ENCODE measurements at places on chromosomes 4 and X. TPM values are rescaled to one million over a fixed set of nuclear protein-coding genes. Genes with fewer than 3 reads are reported as not detected.

- DNase-seq = no peak
These were observed 93.9 kb upstream of the C1QTNF7 start for GRCh38 chr4:15333692-15334633.

DNA sequence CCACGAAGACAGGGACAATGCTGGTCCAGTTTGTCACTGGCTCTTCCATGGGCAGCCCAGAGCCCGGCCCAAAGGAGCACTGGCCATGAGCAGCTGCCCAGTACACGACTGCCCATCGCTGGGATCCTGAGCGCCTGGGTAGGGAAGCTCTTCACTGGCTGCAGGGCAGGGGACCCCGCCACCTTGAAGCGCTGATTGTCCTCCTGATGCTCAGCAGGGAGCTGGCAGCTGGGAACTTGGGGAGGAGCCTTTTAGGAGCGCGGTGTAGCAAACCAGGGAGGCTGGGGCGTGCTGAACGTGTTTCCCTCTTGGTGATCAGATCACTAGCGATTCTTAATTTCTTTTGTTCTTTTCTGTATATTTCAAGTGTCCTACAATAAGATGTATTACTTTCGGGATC, 1.8 kb downstream of the L1CAM start:
- DNase-seq = no peak

GRCh38 chr4:38958453-38959190, 73.6 kb downstream of the TMEM156 start:
- no peak for DNase-seq

DNA sequence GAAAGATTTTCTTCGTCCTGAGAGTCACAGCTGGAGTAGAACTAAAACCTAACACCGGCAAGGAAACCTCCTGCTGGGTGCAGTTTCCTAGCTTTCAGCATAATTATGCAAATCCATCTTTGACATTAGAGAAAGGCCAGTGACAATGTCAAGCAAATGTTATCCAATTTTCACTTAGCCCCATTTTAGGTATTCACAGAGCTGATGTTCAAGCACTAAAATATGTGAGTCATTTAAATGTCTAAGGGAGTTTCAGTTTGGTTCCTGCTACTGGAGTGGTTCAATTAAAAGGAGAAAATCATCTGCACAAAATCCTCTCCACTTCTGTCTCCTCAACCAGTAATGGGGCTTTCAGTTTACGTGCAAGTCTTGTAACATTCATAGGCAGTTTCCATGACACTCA, 37.1 kb upstream of the AMOT start:
- DNase-seq = no peak

- peak; percentile 14 for DNase-seq
These were observed 112.7 kb downstream of the FAM53A start for GRCh38 chr4:1571165-1572009.

- no peak for DNase-seq
These were observed 18.3 kb downstream of the BLOC1S4 start for GRCh38 chr4:6734165-6734786.

- DNase-seq = no peak
These were observed 15.2 kb downstream of the USP11 start for GRCh38 chrX:47247999-47248320.

GRCh38 chr4:52576961-52577623, 82.0 kb downstream of the USP46 start:
- DNase-seq = no peak

DNA sequence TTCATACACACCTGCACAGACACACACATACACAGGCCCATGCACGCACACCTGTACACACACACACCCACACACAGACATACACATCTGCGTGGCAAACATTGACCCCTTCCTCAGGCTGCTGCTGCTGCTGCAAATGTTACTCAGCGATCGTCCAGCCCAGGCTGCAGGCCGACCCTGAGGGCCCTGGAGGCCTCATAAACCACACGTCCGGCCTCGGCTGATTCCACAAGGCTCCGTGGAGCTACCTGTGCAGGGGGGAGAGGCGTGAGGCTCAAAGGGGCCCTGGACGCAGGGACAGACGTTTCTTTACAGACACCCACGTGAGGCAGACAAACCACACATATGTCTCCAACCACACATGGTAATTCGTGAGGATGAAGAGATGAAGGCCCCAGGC, 53.9 kb upstream of the PPP2R3B start:
- no peak for DNase-seq

DNA sequence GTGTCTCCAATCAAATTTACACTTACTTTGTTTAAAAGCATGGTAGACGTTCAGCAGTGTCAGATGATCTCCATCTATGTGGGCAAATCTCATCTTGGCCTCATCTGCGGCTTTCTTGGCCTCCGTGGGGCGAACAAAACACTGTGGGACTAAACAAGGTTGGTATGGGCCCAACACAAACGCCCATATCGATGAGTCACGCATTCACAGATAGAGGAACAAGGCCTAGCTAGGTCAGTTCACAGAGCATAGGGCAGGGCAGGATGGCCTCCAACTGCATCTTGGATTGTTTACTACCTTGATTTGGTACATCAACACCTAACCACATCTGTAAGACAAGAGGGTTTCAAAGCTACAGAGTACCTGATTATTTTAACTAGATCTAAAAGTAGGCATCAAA, 47.3 kb downstream of the DHX15 start:
- no peak for DNase-seq

DNA sequence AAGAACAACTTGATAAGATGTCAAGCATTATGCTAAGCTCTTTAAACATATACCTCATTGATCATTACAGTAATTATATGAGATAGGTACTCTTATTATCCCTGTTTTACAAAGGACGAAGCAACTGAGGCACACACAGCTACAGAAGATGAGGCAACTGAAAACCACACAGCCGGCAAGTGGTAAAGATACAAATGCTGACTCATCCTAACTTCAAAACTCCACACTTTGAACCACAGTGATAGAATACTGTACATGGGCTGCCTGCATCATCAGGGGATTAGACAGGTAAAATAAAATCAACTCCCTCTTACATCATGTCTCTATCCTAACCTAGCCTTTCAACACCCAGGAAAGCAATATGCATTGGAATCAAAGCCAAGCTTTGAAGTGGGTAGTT, 47.8 kb downstream of the LHFPL1 start:
- DNase-seq = no peak

- no peak for DNase-seq
These were observed 3.2 kb upstream of the AREG start for GRCh38 chr4:74441744-74442143.

GRCh38 chrX:590693-591404, 39.7 kb upstream of the SHOX start:
- DNase-seq = no peak

GRCh38 chr4:36285784-36286480, 4.5 kb downstream of the DTHD1 start:
- no peak for DNase-seq

DNA sequence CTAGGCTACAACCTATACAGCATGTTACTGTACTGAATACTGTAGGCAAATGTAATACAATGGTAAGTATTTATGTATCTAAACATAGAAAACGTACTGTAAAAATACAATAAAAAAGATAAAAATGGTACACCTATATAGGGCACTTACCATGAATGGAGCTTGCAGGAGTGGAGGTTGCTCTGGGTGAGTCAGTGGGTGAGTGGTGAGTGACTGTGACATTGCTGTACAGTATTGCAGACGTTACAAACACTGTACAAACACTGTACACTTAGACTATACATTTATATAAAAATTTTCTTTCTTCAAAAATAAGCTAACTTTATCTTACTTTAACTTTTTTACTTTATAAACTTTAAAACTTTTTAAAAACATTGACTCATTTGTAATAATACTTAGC, 190.3 kb upstream of the NR3C2 start:
- DNase-seq = no peak

DNA sequence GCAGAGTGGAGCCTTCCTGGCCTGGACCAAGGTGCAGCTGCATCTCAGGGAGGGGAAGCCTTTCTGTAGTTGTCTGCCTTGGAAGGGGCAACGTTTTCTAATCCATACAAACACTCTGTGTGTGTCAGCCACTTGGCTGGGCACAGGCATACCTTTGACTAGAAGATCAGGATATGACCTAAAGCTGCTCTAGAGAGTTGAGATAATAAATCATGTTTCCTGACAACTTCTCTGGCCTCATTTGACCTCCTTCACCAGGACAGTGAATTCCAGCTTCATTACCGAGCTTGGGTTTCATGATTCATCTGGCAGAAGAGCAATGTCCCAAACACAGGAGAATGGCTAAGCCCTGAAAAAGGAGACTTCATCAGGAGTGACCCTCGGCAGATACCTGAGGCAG, 89.6 kb upstream of the KIT start:
- DNase-seq = no peak

GRCh38 chr4:155234206-155234605, 25.8 kb downstream of the NPY2R start:
- DNase-seq = no peak

DNA sequence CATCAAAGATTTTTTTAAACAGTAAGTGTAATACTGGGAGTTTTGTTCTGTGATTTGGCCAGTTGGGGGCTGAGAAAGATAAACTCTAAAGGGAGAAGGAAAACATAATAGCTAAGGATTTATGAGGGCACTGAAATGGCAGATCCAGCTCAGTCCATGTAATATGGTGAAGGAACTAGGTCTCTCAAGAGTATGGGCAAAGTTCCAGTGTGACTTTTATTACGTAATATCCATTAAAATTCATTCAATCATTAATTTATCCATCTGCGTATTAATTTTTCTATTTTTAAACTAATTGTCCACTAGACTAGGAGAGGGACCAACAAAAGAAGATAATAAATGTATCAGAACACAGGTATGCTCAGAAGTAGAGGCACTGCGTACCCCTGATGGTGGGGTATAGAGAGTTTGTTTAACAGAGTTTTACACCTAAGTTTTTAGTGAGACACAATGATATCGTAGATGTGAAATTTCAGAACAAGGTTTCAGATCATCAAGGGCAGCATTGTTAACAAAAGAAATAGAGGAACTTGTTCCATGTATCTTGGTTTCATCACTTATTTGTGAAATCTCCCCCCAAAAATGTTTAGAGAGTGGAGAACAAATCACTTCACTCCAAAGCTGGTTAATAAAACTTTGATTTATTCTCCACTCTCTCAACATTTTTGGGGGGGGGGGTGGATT, 351.1 kb downstream of the GRXCR1 start:
- no peak for DNase-seq

GRCh38 chrX:136961594-136962135, 72.1 kb downstream of the GPR101 start:
- no peak for DNase-seq

- DNase-seq = no peak
These were observed 32.5 kb downstream of the FSTL5 start for GRCh38 chr4:162131256-162131655.

DNA sequence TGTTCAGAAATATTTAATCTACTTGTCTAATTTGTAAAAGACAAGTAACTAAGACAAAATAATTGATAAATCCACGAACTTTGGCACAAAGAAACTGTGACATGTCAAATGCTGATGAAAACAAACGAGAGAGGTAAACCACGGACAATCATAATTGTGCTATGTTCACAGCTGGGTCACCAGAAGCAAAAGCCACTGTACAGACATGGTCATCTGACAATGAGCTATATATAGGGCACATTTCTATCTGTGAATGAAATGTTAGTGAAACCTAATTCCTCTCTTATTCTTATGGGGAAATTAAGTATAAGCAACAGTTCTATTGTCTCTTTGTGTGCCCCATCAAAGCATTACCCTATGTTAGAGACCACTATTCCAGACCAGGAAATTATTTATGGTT, 444.0 kb upstream of the TRAM1L1 start:
- no peak for DNase-seq

DNA sequence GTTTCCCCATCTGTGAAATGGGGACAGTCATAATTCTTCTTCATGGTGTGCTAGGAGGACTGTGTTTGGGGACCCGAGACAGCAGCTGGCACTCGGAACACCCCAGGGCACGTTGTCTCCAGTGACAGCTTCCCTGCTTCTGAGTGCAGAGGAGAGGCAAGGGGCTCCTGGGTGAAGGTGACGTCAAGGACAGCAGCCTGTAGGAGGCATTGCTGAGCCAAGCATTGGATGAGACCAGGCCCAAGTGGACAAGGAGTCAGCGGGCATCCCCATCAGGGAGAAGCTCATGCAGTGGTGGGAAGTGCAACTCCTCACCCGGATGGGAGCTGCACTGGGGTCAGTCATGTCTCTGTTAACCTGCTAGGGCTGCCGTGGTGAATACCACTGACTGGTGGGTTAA, 46.1 kb downstream of the EVC start:
- DNase-seq = no peak

- DNase-seq = no peak
These were observed 370.3 kb upstream of the FGF16 start for GRCh38 chrX:77076896-77077295.

DNA sequence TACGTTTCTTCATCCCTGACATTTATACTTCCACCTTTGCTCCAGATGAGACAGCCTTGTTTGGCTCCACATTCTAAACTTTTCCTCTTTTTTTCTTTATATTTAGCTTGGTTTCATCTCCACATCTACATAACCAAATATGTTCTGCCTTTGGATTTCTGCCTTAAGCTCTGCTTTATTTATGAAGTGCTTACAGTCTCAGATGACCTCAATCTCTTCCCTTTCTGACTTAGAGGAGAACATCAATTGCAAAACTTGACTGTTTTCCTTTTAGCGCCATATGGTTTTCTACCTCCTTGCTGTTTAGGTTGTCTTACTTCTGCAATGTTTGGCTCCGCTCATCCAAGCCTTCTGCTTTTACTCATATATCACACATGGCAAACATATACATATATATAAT, 7.5 kb downstream of the ASB5 start:
- no peak for DNase-seq

- no peak for DNase-seq
These were observed 60.7 kb upstream of the PGM2 start for GRCh38 chr4:37765741-37766140.

- DNase-seq = no peak
These were observed 20.4 kb upstream of the TRIM60 start for GRCh38 chr4:165011403-165011802.

- DNase-seq = no peak
These were observed 464 bp downstream of the RASGEF1B start for GRCh38 chr4:81471298-81471587.

GRCh38 chr4:8135666-8136065, 22.9 kb downstream of the ABLIM2 start:
- peak; percentile 70 for DNase-seq

- DNase-seq = peak; percentile 20
These were observed 24.9 kb downstream of the AR start for GRCh38 chrX:67568769-67569168.

- no peak for DNase-seq
These were observed 1490.5 kb downstream of the STIM2 start for GRCh38 chr4:28351102-28351501.

- no peak for DNase-seq
These were observed 66.7 kb upstream of the DHX15 start for GRCh38 chr4:24650849-24651640.

PCDH18 gene
- total RNA-seq = 5.3 TPM

VEGFD gene
- 2.5 TPM for total RNA-seq

ETDA gene
- total RNA-seq = not detected

RTL9 gene
- total RNA-seq = 0.63 TPM

DUSP21 gene
- total RNA-seq = not detected

SMIM43 gene
- total RNA-seq = not detected

CT45A1 gene
- total RNA-seq = not detected

CYTL1 gene
- total RNA-seq = 1.4 TPM

FAM47B gene
- not detected for total RNA-seq

MAGEB3 gene
- total RNA-seq = not detected

TBX22 gene
- total RNA-seq = not detected

GYG2 gene
- 24.8 TPM for total RNA-seq

BEND2 gene
- total RNA-seq = not detected

F11 gene
- not detected for total RNA-seq

XAGE1A gene
- not detected for total RNA-seq

ZCCHC12 gene
- not detected for total RNA-seq
